Nucleus accumbens (tissue), 56 donors: ENCODE measurements at places on chromosomes 13 and 19.

- no peak for DNase-seq
Measured at GRCh38 chr19:10018786-10019185, 5.5 kb downstream of the RDH8 start.

DNA sequence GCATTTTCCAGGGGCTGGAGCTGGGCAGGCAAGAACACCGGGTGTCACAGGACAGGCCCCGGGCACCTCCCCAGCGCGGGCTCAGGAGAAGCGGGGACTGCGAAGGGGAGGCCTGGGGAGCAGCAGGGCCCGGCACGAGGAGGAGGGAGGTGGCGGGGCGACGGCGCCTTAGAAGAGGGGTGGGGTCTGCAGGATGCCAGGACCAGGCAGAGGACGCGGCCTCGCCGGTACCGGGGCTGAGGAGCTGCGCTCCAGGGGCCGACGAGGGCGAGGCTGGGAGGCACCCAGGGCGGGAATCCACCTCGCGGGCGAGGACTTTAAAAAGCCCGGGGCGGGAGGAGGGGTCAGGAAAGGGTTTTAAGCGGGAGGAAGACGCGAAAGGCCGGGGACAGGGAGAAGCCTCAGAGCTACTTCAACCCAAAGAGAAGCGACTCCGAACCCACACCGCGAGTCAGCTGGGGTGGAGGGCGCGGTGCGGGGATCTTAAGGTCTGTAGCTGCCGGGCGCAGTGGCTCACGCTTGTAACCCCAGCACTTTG lies 665 bp downstream of the ZNF347 start:
- peak; percentile 16 for DNase-seq

- no peak for DNase-seq
Measured at GRCh38 chr13:107139006-107139405, 571.1 kb upstream of the ARGLU1 start.

GRCh38 chr13:33014291-33014690 lies 1.9 kb upstream of the KL start:
- DNase-seq: no peak

DNA sequence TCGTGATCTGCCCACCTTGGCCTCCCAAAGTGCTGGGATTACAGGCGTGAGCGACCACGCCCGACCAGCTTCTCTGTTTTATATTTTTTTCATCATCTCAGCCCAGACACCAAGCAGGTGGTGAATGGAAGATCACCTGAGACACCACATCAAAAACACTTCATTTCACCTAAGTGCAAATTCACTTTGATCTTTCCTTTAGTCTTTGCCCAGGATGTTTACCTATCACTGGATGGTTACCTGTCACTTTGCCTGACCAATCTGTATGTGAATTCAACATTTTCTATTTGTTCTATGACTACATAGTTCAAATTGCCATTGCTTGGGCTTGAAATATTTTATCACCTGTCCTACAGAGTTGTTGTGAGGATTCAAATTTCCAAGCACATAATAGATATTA lies 65.7 kb downstream of the PAN3 start:
- no peak for DNase-seq

- DNase-seq: no peak
Measured at GRCh38 chr19:9786342-9786741, 17.8 kb upstream of the ZNF846 start.

DNA sequence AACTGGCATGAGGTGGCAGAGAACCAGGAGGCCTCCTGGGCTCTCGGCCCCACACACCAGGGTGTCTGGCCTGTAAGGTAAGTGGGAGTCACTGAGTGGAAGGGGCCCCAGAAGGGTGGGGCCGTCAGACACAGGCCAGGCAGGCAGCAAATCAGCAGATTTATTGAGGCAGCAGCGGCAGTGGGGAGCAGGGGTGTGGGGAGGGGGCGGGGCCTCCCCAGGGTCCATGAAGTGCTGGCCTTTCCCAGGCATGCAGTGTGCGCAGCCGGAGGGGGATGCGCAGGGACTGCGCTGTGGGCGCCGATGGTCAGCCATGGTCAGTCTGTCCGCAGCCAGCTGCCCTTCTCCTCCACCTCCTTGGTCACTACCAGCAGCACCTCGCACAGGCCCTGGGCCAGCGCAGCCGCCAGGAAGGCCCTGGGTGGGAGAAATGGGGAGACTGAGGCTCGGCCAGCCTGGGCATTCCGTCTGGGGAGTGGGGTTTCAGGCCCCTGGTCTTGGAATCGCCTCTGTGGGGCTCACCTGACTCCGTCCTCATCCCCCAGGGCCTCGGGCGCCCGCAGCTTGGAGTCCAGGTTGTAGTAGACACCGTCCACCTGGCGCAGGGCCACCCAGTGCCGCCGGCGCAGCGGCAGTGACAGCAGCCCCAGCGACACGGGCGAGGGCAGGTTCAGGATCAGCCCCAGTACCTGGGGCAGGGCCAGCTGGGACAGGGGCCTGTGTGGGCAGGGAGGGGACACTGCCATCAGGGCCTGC lies 5.0 kb downstream of the JOSD2 start:
- DNase-seq: no peak

GRCh38 chr13:34842466-34842865 lies 99.6 kb upstream of the NBEA start:
- DNase-seq: no peak

DNA sequence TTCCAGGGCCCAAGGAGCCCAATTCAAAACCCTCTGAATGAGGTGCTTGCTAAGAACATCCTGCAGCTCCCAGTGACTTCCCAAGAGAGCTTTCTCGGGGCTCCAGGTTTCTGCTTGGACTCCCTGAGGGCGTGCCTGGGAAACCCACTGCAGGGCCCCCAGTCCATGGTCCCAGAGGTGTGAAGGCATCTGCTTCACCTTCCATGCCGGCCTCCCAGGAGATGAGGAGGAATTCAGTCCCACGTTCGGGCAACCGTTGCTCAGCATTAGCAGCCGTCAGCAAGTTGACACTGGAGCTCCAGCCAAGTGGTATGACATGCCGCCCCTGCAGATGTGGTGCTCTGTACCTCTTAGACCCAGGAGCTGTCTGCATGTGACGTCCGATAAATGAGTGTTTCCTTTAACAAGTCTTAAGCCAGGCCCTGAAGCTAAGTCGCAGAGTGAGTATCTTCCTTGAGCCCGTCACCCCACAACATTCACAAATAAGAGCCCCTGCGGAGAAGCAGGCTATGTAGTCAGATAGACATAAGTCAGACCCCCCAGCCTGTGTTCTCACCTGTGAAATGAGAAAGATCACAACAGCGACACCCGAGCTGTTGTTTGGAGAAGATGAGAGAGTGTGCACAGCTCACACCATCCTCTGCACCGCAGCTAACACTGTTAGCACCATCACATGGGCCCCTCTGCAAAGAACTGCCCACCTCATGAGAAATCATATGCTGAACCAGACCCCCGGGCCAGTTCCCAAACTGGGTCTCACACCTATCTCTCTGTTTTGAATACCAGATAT lies 150.3 kb downstream of the KATNAL1 start:
- no peak for DNase-seq

DNA sequence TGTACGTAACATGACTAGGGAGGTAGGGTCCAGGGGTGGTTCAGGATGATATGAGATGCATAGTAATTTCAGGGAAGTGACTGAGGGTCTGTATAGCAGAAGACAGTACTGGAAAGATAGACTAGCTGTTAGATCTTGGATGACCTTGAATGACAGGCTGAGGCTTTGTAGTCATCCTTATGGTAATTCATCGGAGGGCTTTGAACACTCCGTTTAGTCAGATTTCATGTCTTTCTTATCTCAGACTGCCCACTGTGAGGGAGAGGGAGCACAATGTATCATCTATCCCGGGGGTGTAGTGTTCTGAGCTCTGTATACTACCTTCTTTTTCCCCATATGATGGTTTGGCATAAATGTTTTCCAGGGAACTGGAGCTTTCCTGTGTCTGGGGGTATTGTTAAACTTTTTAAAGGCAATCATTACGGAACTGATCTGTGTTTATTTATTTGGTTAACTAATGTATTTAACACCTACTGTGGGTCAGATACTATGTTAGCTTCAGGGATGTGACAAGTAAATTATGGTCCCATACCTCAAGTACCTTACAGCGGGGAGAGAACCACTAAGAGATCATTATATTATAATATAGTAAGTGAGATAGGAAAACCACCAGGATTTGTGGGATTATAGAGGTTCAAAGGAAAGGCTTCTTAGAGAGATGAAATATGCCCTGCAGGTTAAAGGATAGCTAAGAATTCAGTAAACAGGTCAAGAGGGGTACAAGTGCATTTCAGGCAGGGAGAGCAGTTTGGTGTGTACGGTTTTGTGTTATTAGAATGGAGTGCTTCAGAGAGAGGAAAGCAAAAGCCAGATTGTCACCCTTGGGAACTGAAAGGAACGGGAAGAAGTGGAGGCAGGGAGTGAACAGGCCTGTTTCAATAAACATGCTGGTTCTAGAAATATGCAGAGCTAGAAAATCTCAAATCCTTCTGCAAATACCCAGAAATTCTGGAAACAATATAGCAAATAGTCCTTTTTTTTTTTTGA lies 164.8 kb upstream of the KL start:
- DNase-seq: no peak

- DNase-seq: no peak
Measured at GRCh38 chr19:1651568-1652291, 685 bp downstream of the TCF3 start.

DNA sequence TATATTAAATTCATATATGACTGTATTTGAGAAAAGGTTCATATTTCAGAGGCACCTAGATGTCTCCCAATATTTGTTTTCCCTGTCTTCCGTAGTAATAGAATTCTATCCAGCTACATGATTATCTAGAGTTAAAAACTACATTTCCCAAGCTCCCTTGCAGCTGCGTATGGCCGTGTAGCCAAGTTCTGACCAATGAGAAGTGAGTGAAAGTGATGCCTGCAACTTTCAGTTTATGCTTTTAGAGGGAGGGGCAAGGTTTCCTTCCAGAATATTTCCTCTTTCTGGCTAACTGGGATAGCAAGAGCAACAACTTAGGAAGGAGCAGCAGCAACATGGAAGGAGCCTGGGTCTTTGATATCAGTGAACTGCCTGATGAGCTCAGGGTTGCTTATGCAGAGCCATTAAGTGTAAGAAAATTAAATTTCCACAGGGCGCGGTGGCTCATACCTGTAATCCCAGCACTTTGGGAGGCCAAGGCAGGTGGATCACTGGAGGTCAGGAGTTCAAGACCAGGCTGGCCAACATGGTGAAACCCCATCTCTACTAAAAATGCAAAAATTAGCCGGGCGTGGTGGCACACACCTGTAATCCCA lies 23.2 kb upstream of the CYP2A13 start:
- no peak for DNase-seq

GRCh38 chr19:51479531-51480331 lies 1.4 kb downstream of the CEACAM18 start:
- no peak for DNase-seq

- DNase-seq: no peak
Measured at GRCh38 chr13:80082396-80083080, 258.4 kb downstream of the SPRY2 start.

- no peak for DNase-seq
Measured at GRCh38 chr13:94753327-94753726, 41.0 kb upstream of the SOX21 start.

- DNase-seq: no peak
Measured at GRCh38 chr19:30305346-30306060, 66.7 kb upstream of the ZNF536 start.

DNA sequence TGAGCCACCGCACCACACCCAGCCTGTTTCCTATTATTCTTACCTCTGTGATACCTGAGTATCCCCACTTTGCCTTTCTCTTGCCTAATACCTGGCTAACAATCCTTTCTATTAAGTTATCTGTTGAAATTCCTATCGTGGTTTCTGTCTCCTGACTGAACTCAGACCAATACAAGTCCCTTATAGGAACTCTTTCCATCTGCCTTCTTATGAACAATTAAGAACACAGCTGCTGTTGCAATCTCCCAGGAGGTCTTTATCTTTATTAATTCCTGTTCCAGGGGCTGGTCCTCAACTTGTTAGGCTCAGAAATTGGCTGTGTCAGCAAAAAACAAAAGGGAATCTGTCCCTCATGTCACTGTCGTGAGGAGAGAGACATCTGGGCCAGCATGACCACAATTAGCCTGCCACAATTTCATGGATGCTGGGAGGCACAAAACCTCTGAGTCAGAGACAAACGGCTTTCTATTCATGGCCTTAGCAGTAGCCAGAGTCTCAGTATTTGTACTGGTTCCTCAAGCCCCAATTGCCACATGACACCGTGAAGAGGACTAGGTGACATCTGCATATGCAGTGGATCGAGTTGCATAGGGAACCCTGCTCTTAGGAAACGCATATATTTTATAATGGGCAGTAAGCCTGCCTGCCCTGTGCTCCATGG lies 58.2 kb downstream of the NUFIP1 start:
- no peak for DNase-seq

GRCh38 chr19:13961826-13962698 lies 9.8 kb downstream of the DCAF15 start:
- DNase-seq: no peak

DNA sequence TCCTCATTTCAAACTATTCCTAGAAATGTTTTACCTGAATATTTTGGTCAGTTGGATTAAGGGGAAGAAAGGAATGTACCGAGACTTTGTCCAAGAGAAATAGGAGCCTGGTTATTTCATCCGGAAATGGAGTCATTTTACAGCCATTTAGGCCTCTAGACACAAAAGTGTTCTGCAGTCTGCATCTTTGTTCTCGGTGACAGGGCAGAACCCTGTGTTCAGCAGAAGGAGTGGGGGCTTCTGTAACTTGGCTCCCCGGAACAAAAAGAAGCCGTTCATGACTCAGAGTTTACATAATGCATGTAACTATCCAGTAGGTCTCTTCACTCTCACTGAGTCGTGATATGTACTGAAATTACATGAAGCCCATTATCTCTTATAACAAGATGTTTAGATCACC lies 21.6 kb upstream of the FNDC3A start:
- DNase-seq: no peak

DNA sequence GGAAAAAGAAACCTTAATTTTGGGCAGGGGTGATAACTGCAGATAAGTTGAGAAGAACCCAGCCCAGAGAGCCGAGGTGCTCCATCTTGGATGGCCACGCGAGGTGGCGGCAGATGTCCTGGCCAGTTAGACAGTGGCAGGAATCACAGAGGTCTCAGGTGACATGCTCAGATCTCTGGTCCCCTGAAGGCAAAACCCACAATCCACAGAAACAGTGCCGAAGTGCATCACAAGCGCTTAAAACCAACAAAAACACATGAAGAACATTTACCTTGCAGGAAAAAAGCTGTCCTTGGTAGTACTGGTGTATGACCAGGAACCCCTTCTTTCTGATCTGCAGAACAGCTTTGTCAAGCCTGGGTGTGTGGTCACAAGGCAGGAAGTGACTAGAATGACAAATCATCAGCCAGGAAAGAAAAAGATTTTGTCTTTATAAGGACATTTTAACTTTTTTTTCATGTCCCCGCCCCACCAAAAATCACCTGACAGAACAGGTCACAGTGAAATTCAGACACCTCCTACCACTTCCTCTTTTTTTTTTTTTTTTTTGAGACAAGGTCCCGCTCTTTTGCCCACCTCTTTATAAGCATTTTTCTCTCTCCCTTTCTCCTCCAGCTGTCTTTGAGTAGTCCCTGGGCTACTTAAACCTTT lies at the start of gene LCP1:
LCP1 (minus strand) TSS at position 338 of the 651 bp plus-strand sequence. CDS start 22,515 bp downstream, outside the sequence.
- DNase-seq: no peak

GRCh38 chr13:40433577-40433976 lies 232.9 kb downstream of the FOXO1 start:
- DNase-seq: no peak

GRCh38 chr13:113945857-113946408 lies 27.9 kb downstream of the C13orf46 start:
- no peak for DNase-seq

- no peak for DNase-seq
Measured at GRCh38 chr19:38880076-38880881, 2.2 kb upstream of the RINL start.
